H4 (cell line): ENCODE measurements at places on chromosomes 3 and 15. TPM values are rescaled to one million over a fixed set of nuclear protein-coding genes. Genes with fewer than 3 reads are reported as not detected.

RTP4 gene
- 16.6 and 18.7 TPM in 2 replicates for total RNA-seq

PXK gene
- total RNA-seq: 41.7 and 48.8 TPM in 2 replicates

SLC15A2 gene
- total RNA-seq: 0.02 and 0.12 TPM in 2 replicates

- DNase-seq: no peak
These were observed 7.7 kb downstream of the IGDCC4 start for GRCh38 chr15:65414841-65415621.

GRCh38 chr15:66858423-66859207, 156.6 kb downstream of the SMAD6 start:
- no peak for DNase-seq

DNA sequence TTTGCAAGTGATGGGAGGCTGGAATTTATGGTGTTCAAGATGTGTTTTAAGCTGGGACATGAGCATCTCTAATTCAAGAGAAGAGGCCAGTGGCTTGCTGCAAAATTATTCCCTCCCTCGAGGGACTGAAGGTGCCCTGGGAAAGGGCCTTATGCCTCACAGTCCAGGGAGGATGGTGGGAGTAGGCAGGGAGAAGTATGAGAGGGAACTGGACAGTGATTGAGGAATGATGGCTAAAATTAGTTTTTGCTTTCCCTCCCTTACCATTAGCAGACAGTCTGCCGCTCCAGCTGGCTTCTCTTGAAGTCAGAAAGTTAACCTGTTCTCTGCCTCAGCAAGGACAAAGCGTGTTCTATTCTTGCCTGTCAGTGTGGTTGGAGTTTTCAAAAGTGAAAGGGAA, 139.8 kb upstream of the SEMA6D start:
- DNase-seq: no peak

GRCh38 chr3:30795176-30795575, 99.3 kb downstream of the GADL1 start:
- DNase-seq: no peak

GRCh38 chr3:14672588-14672987, 2.4 kb upstream of the C3orf20 start:
- no peak for DNase-seq

GRCh38 chr15:73902121-73903020, 23.9 kb upstream of the LOXL1 start:
- no peak for DNase-seq

GRCh38 chr3:160112481-160112880, 112.7 kb upstream of the C3orf80 start:
- no peak for DNase-seq
